Hair follicular keratinocyte (primary cell): ENCODE measurements at places on chromosomes 5 and 9. TPM values are rescaled to one million over a fixed set of nuclear protein-coding genes. Genes with fewer than 3 reads are reported as not detected.

SYNPO gene
- 15.4 and 30.0 TPM in 2 replicates for total RNA-seq

IFNK gene
- total RNA-seq: 2.2 and 4.3 TPM in 2 replicates

NFIB gene
- 19.4 and 21.3 TPM in 2 replicates for total RNA-seq

DAPK1 gene
- 0.55 and 1.0 TPM in 2 replicates for total RNA-seq

MYORG gene
- total RNA-seq: 10.4 and 12.7 TPM in 2 replicates
